Pancreas (tissue), 10 donors: ENCODE measurements at places on chromosomes 11 and 22.
A peak's percentile ranks its signal among the peaks of the same experiment; 100 is the strongest.

GRCh38 chr11:12430954-12431595 is 53.7 kb downstream of the PARVA start:
- DNase-seq: peak; percentile 78

- DNase-seq: no peak
These were observed 1068.3 kb downstream of the OPCML start for GRCh38 chr11:132464003-132464342.

DNA sequence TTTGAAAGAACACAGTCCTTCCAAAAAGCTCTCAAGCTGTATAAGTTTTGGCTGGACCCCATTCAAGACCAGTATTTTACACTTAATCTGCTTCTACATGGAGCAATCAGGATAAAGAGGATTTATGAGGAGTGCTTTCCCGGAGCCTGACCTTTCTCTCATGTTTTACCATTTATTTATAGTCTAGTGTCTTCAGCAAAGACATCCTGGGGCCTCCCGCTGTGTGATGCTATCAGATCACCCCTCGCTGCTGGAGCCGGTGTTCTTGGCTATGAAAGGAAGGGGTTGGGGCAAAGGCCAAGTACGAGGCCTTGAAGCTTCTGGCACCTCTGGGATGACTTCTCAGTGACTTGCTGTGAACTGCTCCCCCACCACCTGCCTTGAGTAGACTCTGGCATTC is 189.6 kb downstream of the ADAMTS15 start:
- no peak for DNase-seq

DNA sequence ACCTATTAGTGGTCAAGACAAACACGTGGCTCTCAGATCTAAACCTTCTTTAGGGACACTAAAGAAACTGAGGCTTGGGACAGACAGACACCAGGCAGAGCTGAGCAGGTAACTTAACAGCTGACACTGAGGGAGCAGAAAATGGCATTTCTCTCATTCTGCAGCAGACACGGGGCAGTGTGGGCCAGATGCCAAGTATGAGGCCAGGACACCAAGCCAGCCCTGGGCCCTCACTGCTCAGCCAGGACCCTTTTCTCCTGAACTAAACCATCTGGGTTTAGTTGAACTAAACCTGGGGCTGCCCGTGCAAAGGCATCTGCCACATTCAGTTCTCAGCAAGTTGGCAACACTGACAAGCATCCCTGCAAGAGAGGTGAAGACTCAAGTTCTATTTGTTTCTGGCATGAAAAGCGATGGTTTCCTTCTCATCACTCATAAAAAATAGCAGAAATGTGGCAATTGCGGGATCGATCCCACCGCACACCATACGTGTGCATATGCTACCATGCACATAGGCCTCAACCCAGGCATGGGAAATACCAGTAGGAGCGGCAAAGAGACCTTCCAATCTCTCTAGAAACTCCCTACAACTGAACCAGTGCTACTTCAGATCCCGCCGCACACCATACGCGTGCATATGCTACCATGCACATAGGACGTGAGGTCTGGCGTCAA is 100.1 kb upstream of the BID start:
- DNase-seq: no peak

DNA sequence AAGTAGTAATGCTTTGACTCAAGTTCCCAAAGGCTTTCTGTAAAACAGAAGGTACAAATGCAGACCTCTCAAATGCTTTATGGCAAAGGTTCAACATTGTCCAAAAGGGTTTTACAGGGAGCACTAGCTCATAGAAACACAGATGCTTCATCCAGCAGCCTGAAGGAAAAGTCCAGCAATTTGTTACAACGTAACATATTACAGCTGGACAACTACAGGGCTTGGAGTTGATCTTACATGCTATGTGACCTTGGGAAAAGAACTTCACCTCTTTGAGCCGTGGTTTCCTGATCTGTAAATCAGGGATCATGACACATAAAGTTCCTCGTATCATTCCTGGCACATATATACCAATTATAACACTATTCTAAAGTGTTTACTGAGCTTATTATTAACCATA is 84.9 kb downstream of the DDIAS start:
- DNase-seq: no peak

- DNase-seq: no peak
These were observed 187.8 kb downstream of the DDX10 start for GRCh38 chr11:108852701-108853100.

GRCh38 chr11:120977266-120978137 is 46.4 kb upstream of the TBCEL start:
- DNase-seq: no peak

DNA sequence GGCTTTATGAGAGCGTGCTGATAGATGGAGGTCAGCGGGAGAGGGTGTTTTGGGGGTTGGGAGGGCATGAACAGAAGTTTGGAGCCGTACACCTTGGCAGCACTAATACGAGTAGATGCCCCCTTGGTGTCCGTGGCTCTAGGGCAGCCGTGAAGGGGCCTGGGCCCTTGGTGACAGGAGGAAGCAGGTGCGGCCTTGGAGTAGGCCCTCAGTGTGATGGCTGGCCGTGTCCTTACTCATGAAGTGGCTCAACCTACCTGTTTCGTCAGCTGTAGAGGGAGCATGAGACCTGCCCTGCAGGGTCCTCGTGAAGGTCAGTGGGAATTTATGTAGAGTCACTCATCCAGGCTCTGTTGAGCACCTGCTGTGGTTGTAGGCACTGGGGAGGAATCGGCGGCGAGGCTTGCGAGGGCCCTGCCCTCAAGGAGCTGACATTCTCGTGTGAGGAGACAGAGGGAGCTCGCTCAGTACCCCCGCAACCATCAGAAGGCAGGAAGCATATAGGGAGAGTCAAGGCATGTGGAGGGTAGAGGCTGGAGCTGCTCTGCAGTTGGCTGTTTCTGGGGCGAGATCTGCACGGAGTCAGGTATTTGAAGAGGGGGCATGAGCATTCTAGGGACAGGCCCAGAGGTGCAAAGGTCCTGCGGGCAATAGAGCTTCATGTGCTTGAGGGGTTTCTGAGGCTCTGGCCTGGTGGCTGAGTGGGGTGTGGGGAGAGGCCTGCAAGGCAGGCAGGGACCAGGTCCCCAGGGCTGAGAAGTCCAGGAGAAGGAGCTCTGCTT is 39.6 kb downstream of the TBC1D22A start:
- no peak for DNase-seq

GRCh38 chr11:119872611-119873310 is 143.8 kb upstream of the NECTIN1 start:
- no peak for DNase-seq

DNA sequence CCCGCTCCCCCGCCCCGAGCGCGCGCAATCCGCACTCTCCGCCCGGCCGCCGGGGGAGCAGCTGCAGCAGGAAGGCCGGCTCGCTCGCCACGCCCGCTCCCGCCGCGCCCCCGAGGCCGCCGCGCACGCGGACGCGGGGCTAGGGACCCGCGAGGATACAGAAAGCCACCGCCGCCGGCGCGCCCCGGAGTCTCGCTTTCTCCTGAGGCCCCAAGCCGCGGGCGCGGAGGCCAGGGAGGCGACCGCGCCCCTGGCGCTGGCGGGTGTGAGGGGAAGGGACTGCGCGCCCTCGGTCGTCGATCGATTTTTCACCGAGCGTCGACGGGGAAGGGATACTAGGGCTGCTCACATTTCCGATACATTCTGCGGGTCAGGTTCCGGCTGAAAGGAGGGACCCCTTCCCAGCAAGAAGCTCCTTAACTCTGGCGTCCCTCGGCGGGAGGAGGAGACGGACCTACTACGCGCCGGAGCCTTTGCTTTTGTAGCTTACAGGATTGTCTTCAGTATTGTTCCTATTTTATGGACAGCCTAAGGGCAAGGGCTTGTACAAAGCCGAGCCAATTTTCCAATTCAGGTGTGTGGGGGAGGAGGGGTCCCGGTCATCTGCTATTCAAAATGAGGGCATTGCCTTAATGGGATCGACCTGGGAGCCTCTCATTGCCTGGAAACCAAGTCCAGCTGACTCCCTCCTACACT is 416 bp upstream of the GAB2 start:
- peak; percentile 80 for DNase-seq

GRCh38 chr22:29635734-29636357 is 32.4 kb downstream of the NF2 start:
- DNase-seq: no peak

GRCh38 chr22:46195487-46196165 is 45.3 kb downstream of the PPARA start:
- no peak for DNase-seq
